ENCODE measurements at places on chromosomes 6 and 20.

DNA sequence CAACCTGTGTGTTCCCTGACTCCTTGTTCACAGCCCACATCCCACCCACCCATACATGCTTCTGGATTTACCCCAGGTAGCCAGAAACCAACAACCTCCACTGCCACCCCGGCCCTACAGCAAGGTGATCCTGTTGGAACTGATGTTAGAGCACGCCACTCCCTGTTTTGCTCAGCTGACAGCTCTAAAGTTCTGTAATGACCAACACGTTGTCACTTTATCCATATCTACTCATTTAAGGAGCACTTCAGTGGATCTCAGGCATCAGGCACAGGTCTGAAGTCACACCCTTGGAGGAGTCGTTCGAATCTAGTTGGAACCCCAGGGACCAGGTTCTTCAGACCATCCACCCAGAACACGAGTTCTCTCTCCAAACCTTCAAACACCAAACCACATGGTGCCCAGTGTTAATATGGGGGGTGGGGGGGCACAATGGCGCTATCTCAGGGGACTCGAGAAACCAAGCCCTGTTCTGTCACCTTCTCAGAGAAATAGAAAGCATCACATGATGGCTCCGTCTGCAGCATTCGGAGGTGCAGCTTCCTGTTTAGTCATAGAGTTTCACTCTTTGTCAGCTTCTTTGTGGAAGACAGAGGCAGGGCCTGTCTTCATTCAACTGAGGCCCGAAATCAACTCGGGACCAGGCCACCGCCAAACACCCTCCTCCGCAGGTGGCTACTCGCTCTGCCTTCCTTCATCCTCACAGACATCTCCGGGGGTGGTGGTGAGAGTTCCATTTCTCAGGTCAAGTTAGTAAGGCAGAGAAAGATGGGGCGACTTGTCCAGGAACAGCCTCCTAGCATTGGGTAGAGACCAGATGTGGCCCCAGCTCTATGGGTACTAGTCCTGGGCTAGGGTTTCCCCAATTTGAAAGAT is 142.2 kb downstream of the NFATC2 start:
- DNase-seq, result no peak

GRCh38 chr20:7841971-7842310 is 98.3 kb downstream of the HAO1 start:
- no peak for DNase-seq

GRCh38 chr20:5448449-5449118 is 131.8 kb upstream of the PROKR2 start:
- no peak for DNase-seq

DNA sequence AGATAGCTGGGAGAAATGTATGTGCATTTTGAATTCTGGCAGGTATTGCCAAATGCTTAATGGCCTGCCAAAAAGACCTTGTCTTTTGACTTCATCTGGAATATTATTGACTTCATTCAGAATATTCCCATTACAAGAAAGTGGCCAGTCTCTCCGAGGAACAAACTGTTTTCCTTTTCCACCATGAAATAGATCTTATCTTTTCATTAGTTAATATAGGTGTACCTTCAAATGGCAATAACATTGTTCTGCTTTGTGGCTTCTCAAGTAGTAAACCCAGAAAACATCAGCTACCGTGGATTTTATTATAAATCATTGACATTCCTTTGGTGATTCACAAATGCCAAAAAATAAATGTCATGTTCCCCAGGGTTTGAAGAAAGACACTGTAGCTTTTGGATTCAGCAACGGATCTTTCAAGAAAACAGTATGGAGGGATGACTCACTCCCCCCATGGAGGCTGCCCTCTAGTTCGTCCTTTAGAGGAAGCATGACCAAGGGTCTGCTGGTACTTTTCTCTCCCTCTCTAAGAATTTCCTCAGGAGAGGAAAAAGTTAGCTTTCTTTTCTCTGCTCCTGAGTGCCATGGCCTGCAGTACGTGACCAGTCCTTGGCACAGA is 1.1 kb upstream of the RNF182 start:
- DNase-seq, result no peak

GRCh38 chr6:163741743-163742363 is 327.3 kb downstream of the QKI start:
- DNase-seq, result no peak

- no peak for DNase-seq
These were observed 638 bp downstream of the MDN1 start for GRCh38 chr6:89818977-89819335.

DNA sequence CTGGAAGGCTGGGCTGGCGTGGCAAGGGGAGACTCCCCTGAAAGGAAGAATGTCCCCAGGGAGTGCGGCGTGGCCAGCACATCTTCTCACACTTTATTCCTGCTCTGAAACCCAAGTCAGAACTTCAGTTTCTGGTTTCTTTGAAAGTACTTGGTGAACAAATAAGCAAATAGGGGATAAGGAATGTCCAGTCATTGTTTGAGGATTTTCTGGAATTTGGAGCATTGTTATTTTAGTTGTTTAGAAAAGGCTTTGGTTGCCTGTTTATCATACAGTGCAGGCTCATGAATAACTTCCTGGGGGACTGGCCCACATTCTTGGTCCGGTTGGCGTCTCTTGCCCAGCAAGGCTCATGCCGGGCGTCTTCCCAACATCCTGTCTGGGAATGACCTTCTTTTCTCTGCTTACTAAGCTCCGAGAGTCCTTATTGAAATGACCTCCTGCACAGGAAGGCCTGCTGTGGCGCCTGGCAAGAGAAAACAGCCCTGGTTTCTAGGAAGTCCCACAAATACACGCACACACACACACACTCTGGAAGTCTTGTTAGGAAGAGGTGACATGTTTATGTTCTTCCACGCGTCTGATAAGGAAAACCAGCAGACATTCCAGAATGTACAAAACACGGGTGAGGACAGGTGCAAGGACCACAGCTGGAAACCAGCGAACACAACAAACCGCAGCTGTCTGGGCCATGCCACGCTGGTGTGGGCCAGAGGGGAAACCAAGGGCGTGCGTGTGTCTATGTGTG is 71.9 kb downstream of the TMEM170B start:
- DNase-seq, result no peak

DNA sequence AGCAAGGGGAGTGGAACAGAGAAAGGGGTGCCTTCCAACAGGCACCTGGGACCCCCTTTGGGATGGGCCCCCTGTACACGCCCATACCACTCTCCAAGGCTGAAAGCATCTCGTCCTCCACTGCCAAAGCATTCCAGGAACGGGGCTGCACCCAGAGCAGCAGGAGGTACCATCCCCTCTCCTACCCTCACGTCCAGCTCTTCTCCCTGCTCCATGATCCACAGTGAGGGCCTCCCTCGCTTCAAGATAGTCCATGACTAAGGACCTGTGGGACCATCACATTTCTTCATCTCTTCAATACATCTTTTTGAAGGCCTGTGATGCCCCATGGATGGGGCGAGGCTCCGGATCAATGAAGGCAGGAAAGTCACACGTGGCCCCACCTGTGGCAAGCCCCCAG is 209.9 kb downstream of the ANKRD60 start:
- DNase-seq, result peak; percentile 54

- no peak for DNase-seq
These were observed 172.5 kb downstream of the FOXA2 start for GRCh38 chr20:22411627-22412450.

DNA sequence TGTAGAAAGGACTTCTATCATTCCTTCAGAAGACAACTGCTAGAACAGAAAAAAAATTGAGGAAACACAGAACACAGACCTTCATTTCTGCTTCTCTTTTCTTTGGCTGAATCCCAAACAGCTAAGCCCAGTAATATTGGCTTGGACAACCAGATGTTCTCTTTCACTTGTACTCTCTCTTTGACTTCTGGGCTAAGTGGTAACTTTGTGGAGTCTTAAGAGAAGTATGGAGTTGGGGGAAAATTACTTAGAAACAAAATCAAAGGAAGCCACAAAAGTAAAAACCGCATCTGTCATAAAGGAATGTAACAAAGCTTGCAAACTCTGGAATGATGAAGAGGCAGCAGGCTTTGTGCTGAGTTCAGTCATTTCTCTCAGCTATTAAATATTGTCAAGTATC is 587.5 kb downstream of the CBLN4 start:
- DNase-seq, result no peak

- no peak for DNase-seq
These were observed 146.2 kb upstream of the ECI2 start for GRCh38 chr6:4281341-4282293.

DNA sequence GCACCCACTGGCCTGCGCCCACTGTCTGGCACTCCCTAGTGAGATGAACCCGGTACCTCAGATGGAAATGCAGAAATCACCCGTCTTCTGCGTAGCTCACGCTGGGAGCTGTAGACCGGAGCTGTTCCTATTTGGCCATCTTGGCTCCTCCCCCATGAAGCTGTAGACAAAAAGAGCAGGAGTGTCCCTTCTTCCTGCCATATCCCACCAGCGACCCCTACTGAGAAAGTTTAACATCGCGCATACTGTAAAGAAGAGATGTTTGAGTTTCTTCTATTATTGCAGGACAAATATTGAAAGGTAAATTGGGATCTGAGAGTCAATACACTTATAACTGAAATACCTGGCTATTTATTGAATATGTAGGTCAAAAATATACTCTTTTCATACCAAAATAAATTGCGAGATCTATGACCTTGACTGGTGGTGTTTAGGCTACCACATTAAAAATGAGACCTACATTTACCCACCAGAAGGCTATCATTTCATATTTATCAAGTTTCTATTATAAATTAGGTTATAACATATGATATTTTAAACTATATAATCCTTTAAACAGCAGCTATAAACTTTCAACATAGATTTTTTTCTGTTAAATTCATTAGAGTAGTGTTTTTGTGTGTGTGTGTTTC is 586.3 kb downstream of the HTR1B start:
- no peak for DNase-seq

GRCh38 chr20:36405255-36405654 is 99.1 kb downstream of the DLGAP4 start:
- DNase-seq, result no peak

DNA sequence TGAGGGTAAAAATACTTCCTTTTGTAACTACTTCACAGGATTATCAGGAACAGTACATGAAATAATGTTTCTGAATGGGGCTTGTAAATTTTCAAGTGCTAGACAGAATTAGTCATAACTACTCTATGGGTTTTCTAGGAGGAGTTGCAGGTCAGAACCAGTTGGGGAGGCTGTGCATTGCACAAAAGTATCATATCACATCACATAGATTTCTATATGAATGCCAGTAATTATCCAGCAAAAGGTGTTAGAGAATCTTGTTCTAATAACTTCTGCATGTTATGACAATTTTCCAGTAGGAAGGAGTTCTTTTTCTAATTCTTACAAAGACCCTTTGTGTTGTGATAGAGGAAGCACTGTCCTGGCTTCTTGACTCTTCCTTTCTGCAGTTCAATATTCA is 551.6 kb downstream of the COL12A1 start:
- no peak for DNase-seq

DNA sequence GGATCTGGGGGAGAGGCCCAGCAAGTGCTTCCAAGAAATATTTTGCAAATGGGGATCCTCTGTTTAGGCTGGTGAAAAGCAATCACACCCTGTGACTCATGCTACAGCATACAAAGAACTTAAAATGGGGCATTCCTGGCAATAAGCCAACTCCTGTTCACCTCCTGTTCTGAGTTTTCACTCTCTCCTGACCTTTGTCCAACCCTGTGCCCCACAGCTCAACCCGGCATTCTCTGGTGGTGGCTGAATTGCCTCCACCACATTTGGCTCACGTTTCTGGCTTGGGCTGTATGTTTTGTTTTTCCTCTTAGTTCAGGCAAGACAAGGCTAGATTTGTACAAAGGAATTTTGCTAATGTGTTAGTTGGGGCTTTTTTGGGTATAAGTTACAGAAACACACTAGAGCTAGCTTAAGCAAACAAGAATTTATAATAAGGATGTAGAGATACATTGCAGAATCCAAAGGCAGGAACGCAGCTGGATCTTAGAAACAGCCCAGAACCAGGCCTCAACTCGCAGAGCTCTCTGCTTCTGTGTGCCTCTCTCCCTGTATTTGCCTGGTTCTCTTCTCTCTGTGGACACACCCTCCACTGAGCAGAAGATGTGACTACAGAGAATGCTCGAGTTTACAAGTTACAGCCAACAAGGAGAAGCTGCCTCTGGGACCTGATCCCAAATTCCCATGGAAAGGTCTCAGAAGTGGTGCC is 9.4 kb downstream of the ABCC10 start:
- DNase-seq, result no peak

DNA sequence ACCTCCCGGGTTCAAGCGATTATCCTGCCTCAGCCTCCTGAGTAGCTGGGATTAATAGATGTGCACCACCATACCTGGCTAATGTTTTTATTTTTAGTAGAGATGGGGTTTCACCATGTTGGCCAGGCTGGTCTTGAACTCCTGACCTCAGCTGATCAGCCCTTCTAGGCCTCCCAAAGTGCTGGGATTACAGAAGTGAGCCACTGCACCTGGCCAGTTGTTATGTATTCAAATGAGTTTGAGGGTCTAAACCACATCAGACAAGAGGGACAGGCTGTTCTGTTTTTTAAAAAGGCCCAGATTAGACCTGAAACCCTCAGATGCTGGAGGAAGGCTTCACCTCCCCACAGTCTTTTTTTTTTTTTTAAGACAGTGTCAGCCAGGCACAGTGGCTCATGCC is 4.1 kb upstream of the SPAG4 start:
- no peak for DNase-seq

- DNase-seq, result no peak
These were observed 23.1 kb downstream of the CMTR1 start for GRCh38 chr6:37456126-37456525.

DNA sequence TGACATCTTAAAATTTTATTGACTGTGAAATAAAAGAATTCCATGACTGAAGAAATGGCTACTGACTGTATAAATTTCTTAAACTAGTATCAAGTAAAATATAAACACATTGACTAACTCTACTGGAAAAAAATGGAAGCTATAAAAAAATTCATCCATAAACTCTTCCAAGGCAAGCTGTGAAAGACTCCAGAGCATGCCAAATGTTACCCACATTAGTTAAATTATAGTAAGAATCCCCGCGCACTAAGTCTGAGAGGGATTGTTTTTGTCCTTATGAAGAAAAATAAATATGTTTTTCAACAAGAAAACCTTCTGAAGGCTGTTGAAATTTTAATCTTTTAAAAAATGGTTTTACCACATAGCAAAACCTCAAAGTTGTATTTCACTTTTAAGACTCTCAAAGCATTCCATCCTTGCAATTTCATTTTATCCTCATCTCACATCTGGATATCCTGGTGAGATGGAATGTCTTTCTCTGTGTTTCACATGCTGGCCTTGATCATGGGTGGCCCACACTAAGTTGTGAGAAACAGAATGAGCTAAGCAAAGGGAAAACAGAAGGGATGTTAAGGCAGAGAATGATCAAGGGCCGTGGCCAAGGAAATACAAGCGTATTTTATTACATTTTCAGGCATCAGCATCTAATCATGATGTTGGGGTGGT is 732.5 kb downstream of the KIF16B start:
- no peak for DNase-seq

- no peak for DNase-seq
These were observed 301.5 kb downstream of the NRN1 start for GRCh38 chr6:5705252-5705651.

Data from type B pancreatic cell (in vitro differentiated cells).